Fibroblast of lung (primary cell): ENCODE measurements at places on chromosomes 3 and 15.

GRCh38 chr3:73635254-73635653, 10.5 kb upstream of the PDZRN3 start:
- DNase-seq = no peak

DNA sequence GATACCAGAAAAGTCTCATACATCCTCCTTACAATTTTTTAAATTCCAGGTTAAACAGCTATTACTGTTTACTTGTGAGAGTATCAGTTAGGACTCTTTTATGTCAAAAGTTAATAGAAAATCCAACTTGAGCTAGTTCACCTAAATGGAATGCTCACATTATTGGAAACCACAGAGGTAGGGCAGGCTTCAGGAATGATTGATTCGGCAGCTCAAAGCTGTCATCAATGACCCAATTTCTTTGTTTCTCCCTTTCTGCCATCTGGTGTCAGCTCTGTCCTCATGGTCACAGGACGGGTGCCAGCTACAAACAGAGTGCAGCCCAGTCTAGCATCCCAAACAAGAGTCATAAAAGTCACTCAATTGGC, 32.2 kb downstream of the CFAP20DC start:
- DNase-seq = no peak

DNA sequence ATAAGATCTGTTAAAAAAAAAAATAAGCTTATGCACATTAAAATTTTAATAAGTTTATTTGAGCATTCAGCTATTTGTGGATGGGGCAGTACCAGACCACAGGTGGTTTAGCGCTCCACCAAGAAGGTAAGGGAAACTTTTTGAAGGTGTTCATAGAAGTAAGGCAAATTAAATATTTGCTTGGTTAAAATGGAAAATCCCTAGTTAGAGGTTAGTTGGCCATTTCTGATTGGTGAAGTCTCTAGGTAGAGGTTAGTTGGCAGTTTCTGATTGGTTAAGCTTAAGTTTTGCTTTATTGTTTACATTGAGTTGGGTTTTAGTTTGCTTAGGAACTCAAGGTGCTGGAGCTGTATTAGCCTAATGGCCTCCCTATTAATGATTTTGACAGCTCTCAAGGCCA, 30.7 kb downstream of the SCN11A start:
- DNase-seq = no peak

GRCh38 chr3:7015683-7016440, 154.9 kb downstream of the GRM7 start:
- peak; percentile 78 for DNase-seq

GRCh38 chr3:64921281-64922065, 233.7 kb upstream of the ADAMTS9 start:
- no peak for DNase-seq
